ENCODE measurements at places on chromosomes 12 and 14. TPM values are rescaled to one million over a fixed set of nuclear protein-coding genes. Genes with fewer than 3 reads are reported as not detected.

The KRT81 gene
- total RNA-seq: not detected

The DNAH10 gene
- 0.66 TPM for total RNA-seq

The CLEC4A gene
- total RNA-seq: 1.6 TPM

The PRICKLE1 gene
- total RNA-seq: 21.6 TPM

The NGB gene
- total RNA-seq: not detected

The NTS gene
- not detected for total RNA-seq

The SOS2 gene
- total RNA-seq: 55.3 TPM

The GPR137C gene
- 0.67 TPM for total RNA-seq

The SYNE3 gene
- 76.1 TPM for total RNA-seq

The REP15 gene
- 0.44 TPM for total RNA-seq

The HOXC4 gene
- total RNA-seq: 6.5 TPM

The FOXG1 gene
- total RNA-seq: not detected

The FBLN5 gene
- 0.37 TPM for total RNA-seq

The CMKLR1 gene
- 0.54 TPM for total RNA-seq

The LUM gene
- not detected for total RNA-seq

The GARIN6 gene
- not detected for total RNA-seq

The IL23A gene
- 20.5 TPM for total RNA-seq

The RNASE2 gene
- total RNA-seq: not detected

The SYNDIG1L gene
- total RNA-seq: not detected

The CMAS gene
- total RNA-seq: 19.1 TPM

All from B cell (primary cell).